Right renal pelvis (tissue), 4 donors: ENCODE measurements at places on chromosomes 5 and 9. TPM values are rescaled to one million over a fixed set of nuclear protein-coding genes. Genes with fewer than 3 reads are reported as not detected.

GRCh38 chr9:79012561-79012960 is 559.2 kb upstream of the TLE4 start:
- no peak for DNase-seq

Gene CERT1
- 59.9 TPM for polyA plus RNA-seq

DNA sequence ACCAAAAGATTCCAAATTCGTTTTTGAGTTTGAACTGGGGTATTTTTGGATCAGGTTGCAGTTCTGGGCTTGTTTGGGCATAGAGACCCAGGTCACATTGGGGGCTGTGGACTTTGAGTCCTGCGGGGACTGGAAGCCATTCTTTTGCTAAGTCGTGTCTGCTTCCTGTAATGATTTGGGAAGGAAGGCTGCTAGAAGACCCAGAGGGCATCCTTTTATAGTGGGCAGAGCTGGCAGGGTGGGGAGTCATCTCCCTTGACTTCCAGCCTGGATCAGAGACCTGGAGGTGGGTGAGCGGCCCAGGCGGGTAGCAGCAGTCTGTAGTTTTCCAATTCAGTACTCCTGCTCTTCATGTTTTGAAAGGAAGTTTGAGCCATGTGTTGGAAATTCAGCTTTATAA is 11.3 kb downstream of the ZNF618 start:
- DNase-seq = no peak

GRCh38 chr9:124812441-124812876 is 35.5 kb downstream of the OLFML2A start:
- DNase-seq = no peak

DNA sequence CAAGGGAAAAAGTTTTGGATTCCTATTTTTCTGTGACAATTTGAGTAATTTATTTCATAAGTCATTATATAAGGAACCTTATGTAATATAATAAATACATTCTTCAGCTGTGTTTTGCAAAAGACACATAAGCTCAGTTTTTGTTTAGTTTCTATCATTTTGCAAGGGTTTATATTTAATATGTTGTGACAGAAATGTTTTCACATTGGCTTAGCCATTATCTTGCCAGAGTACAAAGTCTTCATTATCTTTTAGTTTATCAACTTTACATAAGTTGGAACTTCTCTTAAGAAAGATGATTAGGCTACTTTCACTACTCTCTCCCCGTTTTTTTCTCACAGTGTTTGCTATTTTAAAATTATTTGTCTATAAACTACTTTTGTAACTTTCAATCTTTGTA is 54.8 kb downstream of the ERCC6L2 start:
- no peak for DNase-seq

Gene UBE2QL1
- polyA plus RNA-seq = 1.1 TPM

DNA sequence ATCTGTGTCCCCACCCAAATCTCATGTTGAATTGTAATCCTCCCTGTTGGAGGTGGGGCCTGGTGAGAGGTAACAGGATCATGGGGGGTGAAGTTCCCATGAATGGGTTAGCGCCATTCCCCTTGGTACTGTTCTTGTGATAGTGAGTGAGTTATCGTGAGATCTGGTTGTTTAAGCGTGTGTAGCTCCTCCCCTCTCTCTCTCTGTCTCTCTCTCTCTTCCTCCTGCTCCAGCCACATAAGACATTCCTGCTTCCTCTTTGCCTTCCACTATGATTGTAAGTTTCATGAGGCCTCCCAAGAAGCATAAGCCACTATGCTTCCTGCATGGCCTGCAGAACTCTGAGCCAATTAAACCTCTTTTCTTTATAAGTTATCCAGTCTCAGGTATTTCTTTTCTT is 28.8 kb downstream of the C5orf15 start:
- DNase-seq = no peak

DNA sequence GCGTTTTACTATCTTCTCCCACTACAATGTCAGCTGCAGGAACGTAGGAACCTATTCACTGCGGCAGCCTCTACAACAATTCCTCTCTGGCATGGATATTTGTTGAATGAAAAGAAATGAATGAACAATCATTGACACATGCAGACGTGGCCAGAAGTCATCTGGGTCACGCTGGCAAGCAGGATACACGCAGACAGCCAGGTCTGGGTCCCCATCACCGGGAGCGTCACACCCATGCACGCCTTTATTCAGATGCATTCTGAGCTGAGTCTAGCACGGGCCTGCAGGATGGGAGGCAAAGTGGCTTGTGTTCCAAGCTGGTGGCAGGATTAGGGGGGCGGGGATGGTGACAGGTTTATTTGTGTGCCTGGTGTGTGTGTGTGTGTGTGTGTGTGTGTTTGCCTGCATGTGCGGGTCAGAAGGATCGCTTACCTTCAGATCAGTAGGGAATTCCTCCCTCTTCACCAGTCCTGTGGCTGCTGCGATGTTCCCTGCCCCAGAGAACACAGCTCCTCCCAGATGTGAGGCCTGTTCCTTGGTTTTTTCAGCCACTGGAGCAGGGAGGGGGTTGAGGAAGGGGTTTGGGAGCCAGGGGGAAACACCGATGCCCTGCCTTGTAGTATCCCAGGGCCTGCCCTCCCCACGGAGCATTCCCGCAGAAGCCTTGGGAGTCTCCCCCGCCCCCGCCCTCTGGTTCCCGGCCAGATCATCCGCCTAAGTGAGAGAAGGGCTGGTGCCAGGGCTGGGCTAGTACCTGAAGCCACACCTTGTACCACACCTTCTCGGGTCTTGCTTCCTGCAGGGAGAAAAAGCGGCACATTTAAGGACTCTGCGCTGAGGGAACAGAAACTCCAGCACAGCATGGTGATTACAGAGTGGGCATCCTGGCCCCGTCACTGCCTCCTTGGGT is 4.1 kb downstream of the SNCB start:
- no peak for DNase-seq

Gene SLCO6A1
- polyA plus RNA-seq = not detected

- DNase-seq = no peak
These were observed 5.9 kb upstream of the PRKACG start for GRCh38 chr9:69019808-69020207.

DNA sequence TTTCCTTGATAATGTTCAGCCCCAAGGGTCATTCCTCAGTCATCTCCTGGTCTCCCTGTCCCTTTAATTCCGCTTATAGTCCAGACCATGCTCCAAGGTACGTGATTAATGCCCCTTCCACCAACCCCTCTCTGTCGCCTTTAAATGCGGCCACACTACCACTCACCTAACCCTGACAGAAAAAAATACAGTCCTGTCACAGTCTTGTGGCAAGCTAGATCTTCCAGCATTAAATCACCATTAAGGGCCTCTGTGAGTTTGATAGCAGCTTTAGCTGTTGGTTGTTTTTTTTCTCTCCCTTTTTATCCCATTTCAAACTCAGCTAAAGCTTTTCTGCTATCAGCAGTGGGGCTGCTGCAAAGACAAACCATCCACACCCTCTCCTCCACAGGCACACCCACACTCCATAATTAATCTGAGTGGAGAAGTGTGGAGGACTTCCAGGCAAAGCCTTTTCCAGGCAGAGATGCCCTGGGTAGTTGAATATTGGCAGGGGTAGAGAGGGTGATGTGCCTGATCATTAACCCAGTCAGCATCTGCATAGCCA is 522.7 kb upstream of the CLINT1 start:
- no peak for DNase-seq

DNA sequence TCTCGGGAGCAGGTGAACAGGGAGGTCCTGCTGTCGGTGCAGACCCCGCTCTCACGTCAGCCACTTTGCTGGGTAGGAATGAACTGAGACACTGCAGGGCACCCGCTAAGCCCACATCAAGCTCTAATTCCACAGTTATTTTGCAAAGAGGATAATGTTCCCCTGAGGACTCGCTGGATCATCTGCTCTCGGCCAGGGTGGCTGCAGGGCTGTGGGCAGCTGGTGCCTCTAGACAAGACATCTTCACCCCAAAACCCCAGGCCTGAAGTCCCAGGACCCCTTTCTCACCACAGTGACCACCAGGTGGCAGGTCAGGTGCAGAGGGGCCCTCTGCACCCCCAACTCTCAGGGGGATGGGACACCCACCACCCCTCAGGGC is 135.1 kb upstream of the PPP1R26 start:
- no peak for DNase-seq

Gene CD72
- 2.7 TPM for polyA plus RNA-seq

Gene OR4F3
- polyA plus RNA-seq = not detected

Gene CDC20B
- polyA plus RNA-seq = 1.0 TPM

Gene PPIC
- polyA plus RNA-seq = 40.9 TPM

Gene SPAAR
- polyA plus RNA-seq = 1.6 TPM

DNA sequence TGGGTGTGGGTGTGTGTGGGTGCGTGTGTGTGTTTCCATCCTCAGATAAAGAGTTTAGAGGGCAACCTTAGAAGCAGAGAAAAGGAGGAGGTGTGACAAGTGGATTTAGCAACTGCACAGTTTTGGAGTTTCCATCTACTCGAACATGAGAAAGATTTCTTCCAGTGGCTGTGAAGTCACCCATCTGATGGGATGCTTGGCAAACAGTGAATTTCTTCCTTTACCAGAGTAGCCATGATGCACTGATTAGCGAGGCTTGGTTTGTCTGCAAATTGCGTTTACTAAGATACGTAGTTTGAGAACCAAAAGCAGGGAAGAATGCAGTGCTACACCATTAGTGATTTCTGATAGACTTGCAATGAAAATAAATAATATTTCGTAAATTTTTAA is 791 bp upstream of the STARD4 start:
- no peak for DNase-seq

GRCh38 chr9:124863371-124863871 is 1.5 kb downstream of the ARPC5L start:
- no peak for DNase-seq

Gene ARAP3
- 19.8 TPM for polyA plus RNA-seq

Gene LRRC70
- 7.0 TPM for polyA plus RNA-seq
